ENCODE measurements at places on chromosomes 2 and 18.

- no peak for DNase-seq
These were observed 77.5 kb upstream of the MYL1 start for GRCh38 chr2:210392469-210392881.

DNA sequence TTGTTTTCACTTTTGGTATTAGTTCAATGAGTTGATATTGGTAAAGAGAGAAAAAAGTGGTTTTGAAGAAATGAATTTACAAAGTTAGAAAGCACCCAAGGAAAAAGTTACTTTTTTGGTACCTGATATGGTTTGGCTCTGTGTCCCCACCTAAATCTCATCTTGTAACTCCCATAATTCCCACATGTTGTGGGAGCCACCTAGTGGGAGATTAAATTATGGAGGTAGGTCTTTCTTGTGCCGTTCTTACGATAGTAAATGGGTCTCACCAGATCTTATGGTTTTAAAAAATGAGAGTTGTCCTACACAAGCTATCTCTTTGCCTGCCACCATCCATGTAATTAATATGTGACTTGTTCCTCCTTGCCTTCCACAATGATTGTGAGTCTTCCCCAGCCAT lies 965.6 kb upstream of the NRXN1 start:
- DNase-seq = no peak

DNA sequence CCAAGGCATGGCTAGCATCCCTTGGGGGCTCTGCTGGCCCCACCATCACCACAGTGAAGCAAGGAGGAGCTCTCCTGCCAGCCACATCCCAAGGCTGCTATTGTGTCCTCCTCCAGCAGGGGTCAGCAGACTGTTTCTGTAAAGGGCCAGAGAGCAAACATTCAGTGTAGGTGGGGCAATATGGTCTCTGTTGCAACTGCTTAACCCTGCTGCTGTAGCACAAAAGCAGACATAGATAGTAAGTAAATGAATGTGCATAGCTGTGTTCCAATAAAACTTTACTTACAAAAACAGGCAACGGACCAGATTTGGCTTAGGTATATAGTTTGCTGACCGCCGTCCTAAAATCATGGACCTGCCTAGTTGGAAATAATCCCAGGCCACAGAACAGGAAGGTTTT lies 36.4 kb upstream of the ZBTB7C start:
- peak; percentile 90 for DNase-seq

DNA sequence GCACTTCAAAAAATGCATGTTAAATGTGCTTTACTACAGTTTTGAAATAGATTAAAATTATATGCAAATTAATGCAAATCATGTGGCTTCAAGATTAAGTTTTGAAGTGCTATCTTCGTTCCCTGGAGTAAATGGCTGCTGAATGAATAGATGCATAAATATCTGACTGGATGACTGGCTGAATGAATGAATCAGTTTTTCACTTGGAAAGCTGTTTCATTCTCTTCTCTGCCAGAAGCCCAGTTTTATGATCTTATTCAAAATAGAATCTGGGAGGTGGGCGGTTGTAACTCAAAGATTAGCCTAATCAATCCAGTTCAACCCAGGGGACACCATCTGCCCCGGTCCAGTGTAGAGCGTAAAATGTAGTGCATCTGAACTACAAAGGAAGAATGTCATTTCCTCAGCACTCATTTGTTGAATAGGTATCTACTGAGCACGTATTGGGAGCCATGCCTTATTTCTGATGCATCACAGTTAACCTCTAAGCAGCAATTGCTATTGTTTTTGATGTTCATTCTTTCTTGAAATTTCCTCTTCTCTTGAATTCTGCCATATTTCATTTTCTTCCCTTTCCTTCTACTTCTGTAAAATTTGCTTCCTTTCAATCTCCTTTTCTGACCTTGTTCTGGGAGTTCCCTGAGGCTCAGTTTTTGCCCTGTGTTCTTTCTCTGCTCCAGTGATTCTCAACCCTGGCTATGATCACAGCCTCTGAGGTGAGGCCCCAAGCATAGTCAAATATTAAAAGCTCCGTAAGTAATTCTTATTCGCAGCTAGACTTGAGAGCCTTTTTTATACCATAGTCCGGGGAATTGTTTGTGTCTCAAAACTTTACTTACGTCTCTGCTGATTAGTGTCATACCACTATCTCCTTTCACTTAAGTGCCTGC lies 282.7 kb downstream of the PARD3B start:
- DNase-seq = peak; percentile 45

- DNase-seq = no peak
These were observed 133.4 kb downstream of the ZNF407 start for GRCh38 chr18:74731097-74731496.

GRCh38 chr2:11310212-11310611 lies 34.2 kb downstream of the ROCK2 start:
- DNase-seq = no peak

DNA sequence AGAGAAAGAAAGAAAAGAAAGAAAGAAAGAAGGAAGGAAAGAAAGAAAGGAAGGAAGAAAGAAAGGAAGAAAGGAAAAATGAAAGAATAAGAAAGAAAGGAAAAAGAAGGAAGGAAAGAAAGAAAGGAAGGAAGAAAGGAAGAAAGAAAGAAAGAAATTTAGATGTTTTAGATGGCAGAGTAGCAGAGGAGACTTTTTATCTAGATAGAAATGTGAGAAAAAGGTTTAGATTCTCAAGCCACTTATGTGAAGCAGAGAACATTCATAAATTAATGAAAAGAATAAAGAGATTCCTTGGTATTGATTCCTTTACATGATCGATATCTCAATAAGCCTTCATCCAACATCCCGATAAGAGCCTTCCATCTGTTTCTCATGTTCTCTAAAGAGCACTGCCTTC lies 513.5 kb downstream of the CNTNAP5 start:
- DNase-seq = no peak

GRCh38 chr18:286515-287310 lies 18.9 kb upstream of the THOC1 start:
- DNase-seq = peak; percentile 73

GRCh38 chr2:27489118-27489497 lies 435 bp downstream of the IFT172 start:
- DNase-seq = no peak

Data from eye (tissue), 1 donor.